ENCODE measurements at places on chromosomes 2 and 18. TPM values are rescaled to one million over a fixed set of nuclear protein-coding genes. Genes with fewer than 3 reads are reported as not detected.

Gene SCRN3
- total RNA-seq: 16.8 TPM

Gene LIPG
- 0.39 TPM for total RNA-seq

Gene FAM117B
- 28.3 TPM for total RNA-seq

Gene FTCDNL1
- total RNA-seq: 2.4 TPM

Gene TCF23
- not detected for total RNA-seq

Gene AMER3
- total RNA-seq: not detected

Gene HOXD13
- total RNA-seq: not detected

Gene DYNAP
- total RNA-seq: not detected

Gene MAPK4
- total RNA-seq: not detected

Gene ADD2
- 18.6 TPM for total RNA-seq

Gene SMAD4
- total RNA-seq: 94.6 TPM

Gene IGFBP5
- not detected for total RNA-seq

Gene EPB41L5
- 3.3 TPM for total RNA-seq

Gene HRH4
- not detected for total RNA-seq

Gene DARS1
- total RNA-seq: 148 TPM

Gene DRC1
- total RNA-seq: not detected

Gene SCN2A
- total RNA-seq: not detected

Gene EN1
- total RNA-seq: not detected

Gene APCDD1
- not detected for total RNA-seq

Gene BZW1
- 214 TPM for total RNA-seq

Gene CD28
- 128 TPM for total RNA-seq

Gene DTYMK
- total RNA-seq: 52.4 TPM

Gene PLGLB2
- 3.7 TPM for total RNA-seq

Gene RTP5
- total RNA-seq: not detected

Gene KLHL41
- not detected for total RNA-seq

Gene CXCR1
- total RNA-seq: 0.28 TPM

Gene SDC1
- 0.15 TPM for total RNA-seq

Gene HOXD1
- not detected for total RNA-seq

Gene MC5R
- not detected for total RNA-seq

Gene SLC66A3
- 22.6 TPM for total RNA-seq

Gene TEX44
- not detected for total RNA-seq

Gene LRP2
- total RNA-seq: not detected

Gene MBD2
- total RNA-seq: 91.9 TPM

Gene RAX
- not detected for total RNA-seq

Gene C2orf72
- 0.65 TPM for total RNA-seq

Gene ERICH2
- total RNA-seq: not detected

Gene ACTR1B
- total RNA-seq: 84.6 TPM

Gene GAREM1
- not detected for total RNA-seq

Gene REG1B
- total RNA-seq: not detected

Gene CUL3
- total RNA-seq: 69.9 TPM

Gene NCKAP5
- not detected for total RNA-seq

Gene C1D
- 16.2 TPM for total RNA-seq

Data from activated naive CD4-positive, alpha-beta T cell treated with anti-CD3 and anti-CD28 coated beads, Interleukin-2, amount 10 ng/mL, durations not matched to agents 5 hours and 36 hours (primary cell).